ENCODE measurements at places on chromosomes 11 and 22. TPM values are rescaled to one million over a fixed set of nuclear protein-coding genes. Genes with fewer than 3 reads are reported as not detected.

DNA sequence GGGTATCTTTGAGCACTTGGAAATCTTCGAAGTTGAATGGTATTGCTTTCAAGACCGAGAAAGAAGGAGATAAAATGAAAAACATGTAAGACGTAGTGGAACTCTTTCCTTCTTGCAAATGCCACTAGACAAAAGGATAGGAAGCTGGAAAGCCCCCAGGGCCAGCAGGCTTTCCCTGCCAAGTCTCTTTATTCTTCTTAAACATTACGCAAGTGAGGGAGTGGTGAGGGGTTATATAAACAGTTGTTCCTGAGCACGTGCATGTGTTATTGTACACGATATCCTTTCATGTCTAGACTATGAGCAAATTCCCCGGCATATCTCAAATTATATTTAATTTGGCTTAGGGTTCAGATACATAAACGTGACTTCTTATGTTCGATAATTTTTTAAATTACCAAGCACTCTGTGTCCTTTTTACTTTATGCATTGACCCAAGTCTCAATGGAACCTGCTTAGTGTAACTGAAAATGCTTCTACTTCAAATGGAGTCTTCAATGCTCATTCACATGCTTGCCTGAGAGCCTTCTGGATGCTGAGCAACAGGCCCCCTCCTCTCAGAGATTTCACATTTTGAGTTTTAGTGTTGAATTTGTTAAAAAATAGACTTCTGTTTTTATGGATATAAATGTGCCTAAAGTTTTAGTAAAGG lies 59.0 kb downstream of the PPP2R1B start:
- H3K27ac ChIP-seq: no peak overlapping the region
- no peak overlapping the region for H3K4me3 ChIP-seq
- no peak for DNase-seq
- peaks cover 12% of the 10 kb centered on the region for H3K36me3 ChIP-seq
- no peaks in the 10 kb centered on the region for H3K27me3 ChIP-seq
- H3K4me1 ChIP-seq: no peaks in the 10 kb centered on the region

- no peak overlapping the region for H3K27ac ChIP-seq
- H3K36me3 ChIP-seq: no peaks in the 10 kb centered on the region
- DNase-seq: no peak
- peaks cover 48% of the 10 kb centered on the region for H3K27me3 ChIP-seq
- H3K4me3 ChIP-seq: no peak overlapping the region
Observed at GRCh38 chr11:125132071-125132470, 20.6 kb upstream of the TMEM218 start.

DNA sequence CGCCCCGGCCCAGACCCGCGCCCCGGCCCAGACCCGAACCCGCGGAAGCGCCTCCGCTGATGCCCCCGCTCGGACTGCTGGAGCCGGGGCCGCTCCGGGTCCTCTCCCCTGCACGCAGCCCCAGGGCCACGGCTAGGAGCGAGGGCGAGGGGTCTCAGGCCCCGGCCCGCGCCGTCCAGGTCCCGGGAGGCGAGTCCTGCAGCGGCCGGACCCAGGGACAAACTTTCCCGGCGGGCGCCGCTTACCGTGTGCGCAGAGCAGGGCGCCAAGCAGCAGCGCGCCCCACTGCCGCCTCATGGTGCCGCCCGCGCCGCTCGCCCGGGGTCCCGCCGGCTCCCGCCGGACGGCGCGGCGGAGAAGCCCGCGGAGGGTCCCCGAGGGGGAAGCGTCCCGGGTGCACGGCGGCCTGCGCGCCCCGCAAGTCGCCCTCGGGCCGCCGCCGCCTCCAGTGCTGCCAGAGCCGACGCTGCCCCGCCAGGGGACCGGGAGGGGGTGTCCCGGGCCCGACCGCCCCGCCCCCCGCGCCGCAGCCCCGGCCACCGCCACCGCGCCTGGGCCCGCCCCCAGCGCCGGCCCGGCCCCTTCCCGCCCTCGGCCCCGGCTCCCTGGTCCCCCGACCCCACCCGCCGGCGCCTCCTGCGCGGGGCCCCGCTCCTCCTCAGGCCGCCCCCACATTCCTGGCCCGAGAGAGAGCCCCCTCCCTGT lies at the start of gene LRP4:
Gene LRP4, minus strand, starts transcription at position 468 of the 705 bp plus-strand sequence. Its CDS starts 171 bp downstream, at position 297.
- peaks cover 49% of the 10 kb centered on the region for H3K27me3 ChIP-seq
- DNase-seq: peak; percentile 62
- H3K36me3 ChIP-seq: no peaks in the 10 kb centered on the region
- H3K27ac ChIP-seq: no peak within 1 kb of the TSS
- H3K4me1 ChIP-seq: peaks cover 25% of the 10 kb centered on the region

DNA sequence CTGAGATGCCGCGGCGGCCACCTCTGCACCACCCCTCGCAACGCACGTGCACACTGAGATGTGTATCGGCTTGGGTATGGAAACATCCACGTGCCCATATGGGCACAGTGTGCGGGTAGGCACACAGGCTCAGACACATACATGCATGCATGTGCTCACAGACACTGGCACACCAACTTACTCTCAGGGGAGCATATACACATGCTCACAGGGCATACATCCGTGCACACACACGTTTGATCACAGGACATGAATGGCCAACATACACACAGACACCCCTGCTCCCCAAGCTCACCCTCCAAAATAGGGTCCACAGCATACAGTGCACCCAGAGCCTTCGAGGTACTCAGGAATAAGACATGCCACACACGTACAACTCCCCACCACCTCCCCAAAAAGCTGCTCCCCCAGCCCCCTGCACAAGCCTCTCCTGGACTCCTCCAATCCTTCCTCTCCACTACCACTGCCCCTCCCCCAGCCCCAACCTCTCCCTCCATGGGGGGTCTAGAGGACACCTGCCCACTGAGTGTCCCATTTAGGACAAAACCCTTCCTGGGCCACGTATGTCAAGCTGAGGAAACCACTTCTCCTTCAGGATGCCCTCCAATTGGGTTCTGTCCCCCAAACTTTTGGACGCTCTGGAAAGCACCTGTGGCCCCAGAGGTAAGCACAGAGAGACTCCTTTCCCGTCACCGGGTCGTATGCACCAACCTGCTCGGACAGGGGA lies 53.1 kb downstream of the SLC22A12 start:
- no peaks in the 10 kb centered on the region for H3K4me1 ChIP-seq
- no peak overlapping the region for H3K4me3 ChIP-seq
- peaks cover 26% of the 10 kb centered on the region for H3K27me3 ChIP-seq
- H3K27ac ChIP-seq: no peak overlapping the region

- H3K27me3 ChIP-seq: peaks cover 34% of the 10 kb centered on the region
- H3K4me3 ChIP-seq: no peak overlapping the region
- H3K36me3 ChIP-seq: no peaks in the 10 kb centered on the region
- peak; percentile 80 for DNase-seq
Observed at GRCh38 chr22:29202212-29203192, 3.2 kb upstream of the EMID1 start.

GRCh38 chr11:118258410-118258809 lies 5.7 kb downstream of the MPZL2 start:
- H3K27ac ChIP-seq: no peak overlapping the region
- DNase-seq: peak; percentile 33
- H3K4me1 ChIP-seq: peaks cover 42% of the 10 kb centered on the region
- no peaks in the 10 kb centered on the region for H3K27me3 ChIP-seq

GRCh38 chr11:12897390-12897789 lies 111.7 kb upstream of the RASSF10 start:
- peaks cover 12% of the 10 kb centered on the region for H3K27me3 ChIP-seq
- H3K27ac ChIP-seq: no peak overlapping the region
- no peaks in the 10 kb centered on the region for H3K36me3 ChIP-seq
- DNase-seq: no peak

DNA sequence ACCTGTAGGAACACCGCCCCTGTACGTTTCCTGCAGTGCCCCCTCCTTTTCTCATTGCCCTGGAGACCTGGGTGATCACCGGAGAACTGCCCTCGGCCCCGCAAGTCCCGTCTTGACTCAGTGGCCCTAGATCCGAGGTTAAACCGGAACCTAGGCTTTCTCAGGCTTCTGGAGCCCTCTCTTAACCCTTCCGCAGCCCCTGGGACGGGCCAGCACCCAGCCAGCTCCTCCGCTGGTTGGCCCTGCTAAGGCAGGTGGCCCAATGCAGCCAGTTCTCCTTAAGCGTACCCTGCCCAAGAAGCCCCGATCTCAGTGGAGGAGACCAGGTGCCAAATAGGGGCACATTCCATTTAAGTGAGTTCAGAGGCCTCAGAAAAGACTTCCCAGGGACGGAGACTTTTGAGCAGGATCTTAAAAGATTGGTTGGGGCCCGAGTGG lies 776 bp downstream of the NLRX1 start:
- no peaks in the 10 kb centered on the region for H3K36me3 ChIP-seq
- no peaks in the 10 kb centered on the region for H3K27me3 ChIP-seq
- peak; percentile 71 for DNase-seq
- peaks cover 11% of the 10 kb centered on the region for H3K4me1 ChIP-seq

DNA sequence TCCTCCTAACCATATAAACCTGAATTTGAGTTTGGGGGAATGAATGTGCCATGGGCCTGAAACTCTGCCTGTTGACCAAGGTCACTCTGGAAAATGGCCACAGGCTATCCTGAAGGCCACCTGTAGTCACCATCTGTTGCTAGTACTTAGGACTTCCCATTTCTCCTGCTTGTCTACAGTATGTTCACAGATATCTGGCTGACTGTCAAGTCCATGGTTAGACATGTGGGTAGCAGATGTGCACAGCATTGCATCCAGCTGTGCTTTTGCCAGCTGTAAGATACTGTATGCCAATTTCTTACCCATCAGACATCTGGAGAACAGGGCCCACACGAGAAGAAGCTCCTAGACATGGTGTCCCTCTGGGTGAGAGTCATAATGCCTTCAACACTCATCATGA lies 475.4 kb downstream of the INSC start:
- no peaks in the 10 kb centered on the region for H3K4me1 ChIP-seq
- H3K36me3 ChIP-seq: no peaks in the 10 kb centered on the region
- DNase-seq: no peak
- no peak overlapping the region for H3K4me3 ChIP-seq

DNA sequence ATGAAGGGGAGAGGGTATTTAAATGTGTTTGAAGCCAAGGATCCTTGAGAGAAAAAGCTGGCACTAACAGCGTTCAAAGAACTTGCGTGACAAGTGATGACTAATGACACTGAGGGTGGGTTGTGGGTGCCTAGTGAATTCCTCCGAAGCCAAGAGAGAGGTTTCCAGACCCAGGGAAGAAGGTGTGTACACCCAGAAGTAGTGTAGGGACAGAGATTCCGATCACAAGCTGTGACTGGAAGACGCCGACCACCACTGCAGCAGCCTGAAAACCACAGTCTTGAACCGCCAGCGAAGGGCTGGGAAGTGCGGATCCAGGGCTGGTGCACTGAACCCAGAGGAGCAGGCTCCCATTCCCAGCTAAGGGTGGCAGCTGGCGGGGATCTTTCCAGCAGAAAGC lies 9.5 kb downstream of the PPARA start:
- no peak overlapping the region for H3K4me3 ChIP-seq
- no peak for DNase-seq
- no peak overlapping the region for H3K27ac ChIP-seq
- no peaks in the 10 kb centered on the region for H3K36me3 ChIP-seq
- no peaks in the 10 kb centered on the region for H3K4me1 ChIP-seq
- H3K27me3 ChIP-seq: no peaks in the 10 kb centered on the region

DNA sequence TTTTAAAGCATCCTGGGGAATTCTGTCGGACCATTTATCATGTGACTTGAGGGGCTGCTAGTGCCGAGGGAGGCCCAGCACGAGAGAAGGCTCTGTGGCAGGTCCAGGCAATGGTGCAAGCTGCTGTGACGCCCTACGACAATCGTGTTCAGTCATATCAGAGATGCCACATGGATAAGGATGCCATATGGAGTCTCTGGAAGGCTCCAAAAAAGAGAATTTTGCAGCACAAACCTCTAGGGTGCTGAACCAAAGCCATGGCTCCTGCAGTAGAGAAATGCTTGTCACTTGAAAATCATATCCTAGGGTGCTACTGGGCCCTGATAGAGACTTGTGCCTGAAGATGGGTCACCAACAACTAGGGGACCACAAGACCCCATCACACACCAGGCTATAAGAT lies 6.7 kb upstream of the CD6 start:
- H3K27me3 ChIP-seq: peaks cover 2% of the 10 kb centered on the region
- H3K27ac ChIP-seq: no peak overlapping the region
- peaks cover 4% of the 10 kb centered on the region for H3K36me3 ChIP-seq
- DNase-seq: no peak

DNA sequence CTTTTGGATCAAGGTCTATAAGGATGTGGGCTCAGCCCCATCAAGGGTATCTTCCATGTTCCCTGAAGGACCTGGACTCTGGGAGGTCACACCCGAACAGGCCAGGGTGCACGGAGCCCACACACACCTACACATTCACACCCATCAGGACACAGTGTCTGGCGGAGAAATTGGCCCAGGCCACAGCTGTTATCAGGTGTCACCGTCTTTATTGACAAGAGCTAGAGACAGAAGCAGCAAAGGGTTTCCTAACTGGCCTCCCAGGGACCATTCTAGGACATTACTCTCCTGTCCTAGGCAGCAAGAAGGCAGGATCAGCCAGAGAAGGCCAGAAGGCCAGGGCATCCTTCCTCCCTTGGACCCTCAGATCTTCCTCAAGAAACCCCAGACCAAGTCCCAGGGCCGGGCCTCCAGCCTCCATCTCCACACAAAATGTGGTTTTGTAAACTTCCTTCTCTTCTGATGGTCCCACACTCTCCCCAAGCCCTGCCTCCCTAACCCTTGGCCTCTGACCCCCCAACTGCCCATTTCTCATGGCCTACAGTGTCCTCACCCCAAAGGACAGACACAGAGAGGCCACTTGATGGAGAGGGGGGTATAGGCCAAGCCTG lies 8.1 kb downstream of the SSTR3 start:
- peak; percentile 5 for DNase-seq
- H3K27me3 ChIP-seq: no peaks in the 10 kb centered on the region
- H3K36me3 ChIP-seq: no peaks in the 10 kb centered on the region
- H3K4me3 ChIP-seq: no peak overlapping the region
- H3K4me1 ChIP-seq: peaks cover 43% of the 10 kb centered on the region
- H3K27ac ChIP-seq: no peak overlapping the region

- DNase-seq: no peak
- H3K27ac ChIP-seq: no peak overlapping the region
- no peak overlapping the region for H3K4me3 ChIP-seq
- H3K36me3 ChIP-seq: no peaks in the 10 kb centered on the region
Observed at GRCh38 chr11:89633135-89633705, 76.9 kb upstream of the TRIM77 start.

DNA sequence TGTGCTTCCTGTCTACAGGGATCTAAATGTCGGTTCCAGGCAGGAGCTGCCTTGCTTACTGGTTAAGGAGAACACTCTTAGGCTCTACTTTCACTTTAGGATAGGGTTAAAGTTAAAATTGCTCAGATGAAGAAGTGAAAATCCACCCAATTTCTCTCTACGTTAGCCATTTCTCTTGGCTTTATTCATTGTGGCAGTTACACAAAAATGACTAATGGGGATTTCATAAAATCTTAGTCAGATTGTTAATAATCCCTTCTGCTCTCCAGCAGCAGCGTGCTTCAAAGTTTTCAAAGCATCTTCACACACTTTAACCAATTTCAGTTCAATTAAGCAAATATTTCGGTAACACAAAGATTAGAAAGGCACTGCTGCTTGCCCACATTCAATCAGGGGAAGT lies 58.4 kb upstream of the RCN1 start:
- H3K27ac ChIP-seq: no peak overlapping the region
- no peak for DNase-seq
- peaks cover 10% of the 10 kb centered on the region for H3K27me3 ChIP-seq
- no peak overlapping the region for H3K4me3 ChIP-seq
- H3K36me3 ChIP-seq: no peaks in the 10 kb centered on the region

GRCh38 chr11:132636523-132636922 lies 895.8 kb downstream of the OPCML start:
- no peaks in the 10 kb centered on the region for H3K36me3 ChIP-seq
- H3K4me1 ChIP-seq: no peaks in the 10 kb centered on the region
- no peaks in the 10 kb centered on the region for H3K27me3 ChIP-seq
- no peak overlapping the region for H3K27ac ChIP-seq

The TTC36 gene
- 0.59 TPM for total RNA-seq

The FUT4 gene
- 4.4 TPM for total RNA-seq

The ATL3 gene
- 18.9 TPM for total RNA-seq

The ART5 gene
- 0.23 TPM for total RNA-seq
